ENCODE measurements at places on chromosomes 12 and 14.
A peak's percentile ranks its signal among the peaks of the same experiment; 100 is the strongest.

- DNase-seq: no peak
These were observed 416.8 kb downstream of the LRFN5 start for GRCh38 chr14:42023452-42023851.

DNA sequence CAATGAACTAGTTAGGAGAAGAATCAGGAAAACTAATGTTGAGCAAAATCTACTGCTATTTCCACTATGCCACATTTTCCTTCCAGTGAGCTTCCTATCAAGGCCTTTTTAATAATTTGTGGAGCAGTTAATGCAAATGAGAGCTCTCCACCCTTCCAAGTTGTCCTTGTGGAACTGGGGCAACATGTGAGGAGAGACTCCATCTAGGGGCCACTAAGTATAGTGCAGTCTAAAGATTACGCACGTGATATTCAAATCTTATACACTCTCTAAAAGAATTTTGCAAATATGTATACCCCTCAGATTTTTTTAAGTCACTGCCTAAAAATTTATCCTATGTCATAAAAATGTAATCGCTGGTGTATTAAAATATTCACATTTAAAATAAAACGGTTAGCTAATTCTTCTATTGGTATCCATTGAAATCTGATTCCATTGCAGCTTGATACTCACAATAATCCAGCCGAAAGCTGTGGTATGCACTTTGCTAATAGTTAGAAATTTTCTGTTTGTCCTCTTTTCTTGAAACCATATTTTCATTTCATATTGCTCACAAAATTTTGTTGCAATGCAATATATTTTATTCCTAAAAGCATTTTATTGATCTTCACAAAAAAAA is 100.1 kb downstream of the PAH start:
- peak; percentile 66 for DNase-seq

DNA sequence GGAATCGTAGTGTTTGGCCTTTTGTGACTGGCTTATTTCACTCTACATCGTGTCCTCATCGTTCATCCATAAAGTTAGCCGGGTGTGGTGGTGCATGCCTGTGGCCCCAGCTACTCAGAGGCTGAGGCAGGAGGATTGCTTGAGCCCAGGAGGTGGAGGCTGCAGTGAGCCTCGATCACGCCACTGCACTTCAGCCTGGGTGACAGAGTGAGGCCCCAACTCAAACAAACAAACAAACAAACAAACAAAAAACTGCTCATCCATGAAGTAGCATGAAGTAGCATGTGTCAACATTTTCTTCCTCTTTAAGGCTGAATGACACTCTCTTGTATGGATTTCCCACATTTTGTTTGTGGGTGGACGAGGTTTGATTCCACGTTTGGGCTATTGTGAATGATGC is 44.0 kb upstream of the MEG3 start:
- DNase-seq: no peak

- no peak for DNase-seq
These were observed 109.0 kb upstream of the SLC16A7 start for GRCh38 chr12:59486827-59487226.

DNA sequence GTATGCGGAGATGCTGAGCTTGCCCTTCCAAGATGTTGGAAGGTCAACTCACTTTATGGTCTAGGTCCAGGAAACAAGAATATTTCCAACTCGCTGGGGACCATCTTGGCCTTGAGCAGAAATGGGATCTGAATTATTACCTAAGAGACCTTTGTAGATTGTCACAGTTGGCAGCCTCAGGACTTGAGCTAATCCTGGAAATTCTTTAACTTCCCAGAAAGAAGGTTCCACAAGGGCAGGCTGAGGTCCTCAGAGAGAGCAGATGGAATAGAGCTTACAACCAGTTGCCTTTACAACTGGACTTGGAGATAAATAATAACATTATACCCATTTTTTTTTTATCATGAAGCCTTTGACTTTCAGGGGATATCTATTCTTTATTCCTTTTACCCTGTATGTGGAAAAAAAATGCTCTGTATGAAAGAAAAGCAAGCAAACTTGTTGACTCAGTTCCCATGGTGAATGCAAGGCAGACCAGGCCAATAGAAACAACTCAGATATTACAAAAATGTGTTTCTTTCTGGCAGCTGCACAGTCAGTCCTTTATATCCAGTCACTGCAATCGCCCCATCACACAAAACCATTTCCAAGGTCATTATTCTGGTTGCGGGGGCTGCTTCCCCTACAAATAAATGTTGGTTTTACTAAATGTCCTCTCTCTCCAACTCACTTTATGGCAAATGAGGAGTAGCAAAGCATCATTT is 401.4 kb downstream of the ZFP36L1 start:
- DNase-seq: no peak

DNA sequence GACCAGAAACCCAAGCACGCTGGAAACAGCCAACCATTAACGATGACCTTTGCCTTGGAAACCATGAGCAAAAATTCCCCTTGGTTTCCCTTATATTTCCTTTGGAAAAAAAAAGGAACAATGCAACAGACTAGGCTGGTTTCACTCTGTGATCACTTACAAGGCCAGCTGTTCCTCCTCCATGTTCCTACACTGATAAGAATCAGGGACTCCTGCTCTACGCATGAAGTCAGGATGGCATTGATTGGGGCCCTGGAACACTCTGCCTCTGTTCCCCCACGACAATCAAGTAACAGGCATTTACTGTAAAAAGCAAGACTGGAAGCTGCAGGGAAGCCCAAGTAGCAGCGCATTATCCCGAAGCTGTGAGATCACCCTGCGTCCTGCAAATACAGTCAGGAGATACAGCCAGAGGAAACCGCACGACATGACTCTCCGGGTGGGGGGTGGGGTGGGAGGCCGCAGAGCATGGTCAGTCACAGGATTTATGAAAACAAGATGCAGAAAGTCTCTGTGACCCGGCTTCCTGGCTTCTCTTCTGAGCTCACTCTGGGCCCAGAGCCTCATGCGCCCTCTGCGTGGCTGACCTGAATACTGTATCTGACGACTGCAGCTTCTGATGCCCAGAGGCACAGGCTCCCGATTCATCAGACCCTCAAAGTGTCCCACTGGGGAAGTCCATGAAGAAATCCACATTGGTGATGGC is 31.1 kb downstream of the SSH1 start:
- DNase-seq: no peak

- DNase-seq: no peak
These were observed 299.5 kb downstream of the ZFP36L1 start for GRCh38 chr14:68493152-68493911.

DNA sequence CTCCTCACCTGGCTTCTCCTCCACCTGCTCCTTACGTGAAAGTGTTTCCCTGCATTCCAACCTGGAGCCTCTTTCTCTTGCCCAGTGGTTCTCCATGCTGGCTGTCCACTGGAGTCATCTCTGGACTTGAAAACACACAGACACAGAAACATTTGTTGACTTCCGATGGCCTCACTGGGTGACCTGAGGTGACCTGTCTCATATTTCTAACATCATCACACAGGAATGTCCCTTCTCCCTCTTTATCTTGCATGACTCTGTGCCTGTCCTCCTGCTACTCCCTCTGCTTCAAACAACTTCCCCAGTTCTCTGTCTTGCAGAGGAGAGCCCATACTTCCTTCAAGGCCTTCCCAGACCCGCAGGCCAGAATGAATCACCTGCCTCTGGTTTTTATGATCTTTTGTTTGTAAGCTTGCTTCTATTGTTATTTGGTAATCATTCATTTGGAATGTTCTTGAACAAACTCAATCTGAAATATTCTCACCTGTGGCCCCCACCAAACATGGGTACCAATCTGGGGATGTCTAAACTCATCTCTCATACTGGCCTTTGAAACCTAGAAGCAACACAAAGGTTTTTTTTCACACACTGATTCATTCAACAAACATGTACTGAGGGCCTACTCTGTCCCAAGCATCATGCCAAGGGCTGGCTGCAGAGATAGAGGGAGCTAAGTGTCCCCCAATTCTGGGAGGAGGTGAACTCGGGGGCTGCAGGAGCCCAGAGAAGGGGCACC is 9.7 kb upstream of the RIN3 start:
- DNase-seq: no peak

DNA sequence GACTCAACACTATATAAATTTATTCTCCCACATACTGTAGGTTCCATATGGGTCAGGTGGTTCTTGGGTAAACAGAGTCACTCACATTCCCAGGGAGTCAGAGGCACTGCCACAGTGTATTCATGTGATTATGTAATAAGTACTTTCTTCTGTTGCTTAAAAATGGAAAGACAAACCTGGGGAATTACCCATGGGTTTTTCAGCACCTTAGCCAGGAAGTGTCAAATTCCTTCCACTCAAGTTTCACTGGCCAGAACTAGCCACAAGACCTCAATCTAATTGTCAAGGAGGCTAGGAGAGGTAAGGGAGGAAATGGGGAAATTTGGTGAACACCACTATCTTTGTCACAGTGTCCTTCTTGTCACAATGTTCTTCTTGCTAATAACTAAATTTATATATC is 333.2 kb upstream of the MDGA2 start:
- no peak for DNase-seq

GRCh38 chr12:95551305-95551704 is at the start of gene USP44:
USP44 (minus strand) TSS chr12:95551476; CDS start chr12:95534256, 17,220 bp downstream.
- no peak for DNase-seq

DNA sequence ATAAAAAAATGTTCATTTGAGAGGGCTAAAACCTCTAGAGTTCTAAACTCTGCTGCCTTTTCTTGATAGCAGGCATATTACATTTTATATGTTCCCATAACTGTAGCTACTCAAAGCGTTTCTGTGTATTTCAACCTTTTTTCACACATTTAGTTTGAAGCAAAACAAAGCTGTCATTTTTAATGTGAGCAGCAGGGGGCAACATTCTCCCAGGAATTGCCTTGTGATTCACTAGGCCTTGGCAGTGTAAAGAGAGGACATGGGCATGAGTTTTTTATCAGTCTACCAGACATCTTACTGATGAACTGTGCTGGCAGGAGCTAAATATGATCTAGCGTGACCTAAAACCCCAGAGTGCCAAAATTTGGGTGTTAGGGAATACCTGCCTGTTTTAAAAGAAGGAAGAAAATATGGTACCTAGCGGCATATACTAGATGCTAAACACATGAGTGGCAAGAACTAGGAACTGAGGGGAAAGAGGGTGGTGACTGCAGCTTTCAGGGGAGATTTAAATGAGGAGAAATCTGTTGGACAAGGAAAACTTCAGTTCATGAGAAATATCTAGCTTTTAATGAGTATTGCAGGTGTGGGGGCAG is 65.3 kb downstream of the IFT43 start:
- peak; percentile 92 for DNase-seq

GRCh38 chr12:79645235-79645630 is 45.5 kb downstream of the PAWR start:
- peak; percentile 50 for DNase-seq

GRCh38 chr12:121812320-121812871 is 8.6 kb downstream of the SETD1B start:
- DNase-seq: peak; percentile 76

GRCh38 chr12:80864046-80864735 is 73.5 kb downstream of the LIN7A start:
- no peak for DNase-seq

GRCh38 chr12:87828382-87828973 is 200.7 kb downstream of the C12orf50 start:
- no peak for DNase-seq

DNA sequence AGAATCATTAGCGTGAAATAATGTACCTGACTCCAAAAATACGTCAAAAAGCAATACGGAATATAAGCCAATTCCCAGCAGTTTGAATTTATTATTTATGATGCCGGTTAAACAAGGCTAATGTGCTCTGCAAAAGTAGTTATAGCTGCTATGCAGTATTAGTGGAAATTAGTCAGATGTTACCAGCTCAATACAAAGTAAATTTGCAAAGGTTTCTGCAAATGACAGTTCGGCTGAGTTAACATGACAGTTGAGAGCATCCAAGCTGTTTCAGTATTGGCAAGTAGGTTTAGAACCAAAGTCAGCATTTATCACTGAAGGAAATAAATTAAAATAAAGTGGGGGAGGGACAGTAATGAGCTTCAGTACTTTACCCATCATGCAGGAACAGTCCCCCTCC is 1665.8 kb upstream of the FLRT2 start:
- DNase-seq: no peak

DNA sequence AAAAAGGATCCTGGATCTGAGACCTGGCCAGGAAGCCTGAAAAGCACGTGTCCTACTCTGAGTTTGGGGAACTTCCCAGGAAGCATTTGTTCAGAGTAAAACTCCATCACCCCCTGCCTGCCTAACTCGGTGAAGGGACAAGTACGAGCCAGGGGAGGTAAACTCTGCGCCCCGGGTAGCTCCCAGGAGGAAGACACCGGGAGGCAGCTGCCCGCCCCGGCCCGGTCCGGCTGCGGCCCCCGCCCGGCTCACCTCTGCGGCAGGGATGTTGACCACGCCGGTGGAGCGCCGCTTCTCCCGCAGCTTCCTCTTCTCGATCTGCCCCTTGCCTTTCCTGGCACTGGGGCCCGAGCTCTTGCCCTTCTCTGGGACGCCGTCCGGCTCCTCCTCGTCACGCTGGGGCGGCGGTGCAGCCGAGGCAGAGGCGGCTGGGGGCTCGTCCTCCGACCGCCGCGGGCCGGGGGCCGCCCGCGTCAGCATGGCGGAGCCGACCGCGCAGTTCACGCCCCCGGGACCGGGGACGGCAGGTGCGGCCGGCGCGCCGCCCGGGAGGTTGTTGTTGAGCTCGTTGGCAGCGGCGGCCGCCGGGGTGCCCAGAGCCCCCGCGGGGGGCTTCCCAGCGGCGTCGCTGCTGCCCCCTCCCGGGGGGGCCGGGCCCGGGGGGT is 1.2 kb downstream of the PAWR start:
- DNase-seq: peak; percentile 80

DNA sequence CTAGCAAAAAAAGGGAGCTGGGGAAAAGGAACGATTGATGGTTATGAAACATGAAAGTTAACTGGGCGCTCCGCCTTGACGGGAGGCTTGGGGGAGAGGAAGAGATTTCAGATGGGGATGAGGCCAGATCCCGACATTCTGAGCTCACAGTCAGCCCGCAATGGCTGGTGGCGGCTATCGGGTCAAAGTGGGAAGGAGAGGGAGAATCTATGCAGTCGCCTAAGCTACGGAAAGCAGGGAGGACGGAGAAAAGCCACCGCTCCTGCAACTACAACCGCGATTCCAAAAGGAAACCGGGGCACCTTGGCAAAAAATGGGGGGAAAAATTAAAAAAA is 502 bp downstream of the MPHOSPH9 start:
- no peak for DNase-seq

GRCh38 chr14:103510724-103511693 is 11.6 kb downstream of the CKB start:
- DNase-seq: no peak

- no peak for DNase-seq
These were observed 40.0 kb upstream of the SLC2A13 start for GRCh38 chr12:40145896-40146295.

All from Karpas-422 (cell line).